OCI-M1 (cell line): ENCODE measurements at places on chromosomes 1 and 21.

DNA sequence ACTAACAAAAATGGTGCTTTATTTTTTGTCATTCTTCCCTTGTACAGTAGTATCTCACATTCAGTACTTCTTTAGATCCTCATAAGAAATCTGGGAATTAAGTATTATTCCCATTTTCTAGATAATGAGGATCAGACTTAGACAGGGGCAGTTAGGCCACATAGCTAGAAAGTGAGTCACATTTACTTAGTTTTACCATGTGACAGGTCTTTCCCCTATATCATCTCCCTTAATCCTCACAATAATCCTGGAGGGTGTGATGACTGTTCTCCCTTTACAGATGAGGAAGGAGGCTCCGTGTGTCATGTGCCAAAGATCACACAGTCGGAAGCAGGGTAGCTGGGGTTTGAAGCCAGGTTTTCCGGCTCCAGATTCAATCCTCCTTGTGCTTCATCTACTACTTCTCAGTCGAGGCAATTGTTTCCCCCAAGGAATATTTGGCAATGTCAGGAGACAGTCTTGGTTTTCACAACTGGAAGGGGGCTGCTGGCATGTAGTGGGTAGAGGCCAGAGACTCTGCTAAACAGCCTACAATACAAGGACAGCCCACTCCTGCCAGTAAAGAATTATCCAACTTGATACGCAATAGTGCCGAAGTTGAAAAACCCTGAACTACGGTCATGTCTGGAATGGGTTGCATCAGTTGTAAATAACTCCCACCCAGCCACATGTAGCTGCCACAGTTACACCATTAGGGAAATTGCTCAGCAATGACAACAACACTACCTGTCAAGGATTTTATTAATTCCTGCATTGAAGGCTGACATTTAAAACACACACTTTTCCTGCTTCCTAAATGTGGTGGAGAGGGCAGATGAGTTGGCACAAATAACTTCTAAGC, 54.5 kb downstream of the C8B start:
- peak; percentile 48 for DNase-seq

DNA sequence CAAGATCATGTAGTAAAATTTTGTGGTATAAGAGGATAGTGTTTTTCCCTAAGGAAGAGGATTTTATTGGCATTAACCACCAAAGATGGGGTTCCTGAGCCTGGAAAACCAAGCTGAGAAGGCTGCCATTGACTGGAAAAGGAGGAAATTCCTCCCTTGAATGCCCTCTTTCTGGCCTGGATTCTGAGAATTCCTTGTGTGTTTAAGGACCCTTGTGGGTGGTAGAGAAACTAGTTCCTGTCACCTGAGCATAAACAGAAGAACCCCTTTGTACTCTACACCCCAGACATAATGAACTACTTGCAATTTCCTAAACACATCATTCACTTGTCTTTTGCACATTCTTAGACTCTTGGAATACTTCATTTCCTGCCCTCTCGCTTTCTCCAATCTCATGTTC, 33.1 kb upstream of the CEP350 start:
- DNase-seq: no peak

DNA sequence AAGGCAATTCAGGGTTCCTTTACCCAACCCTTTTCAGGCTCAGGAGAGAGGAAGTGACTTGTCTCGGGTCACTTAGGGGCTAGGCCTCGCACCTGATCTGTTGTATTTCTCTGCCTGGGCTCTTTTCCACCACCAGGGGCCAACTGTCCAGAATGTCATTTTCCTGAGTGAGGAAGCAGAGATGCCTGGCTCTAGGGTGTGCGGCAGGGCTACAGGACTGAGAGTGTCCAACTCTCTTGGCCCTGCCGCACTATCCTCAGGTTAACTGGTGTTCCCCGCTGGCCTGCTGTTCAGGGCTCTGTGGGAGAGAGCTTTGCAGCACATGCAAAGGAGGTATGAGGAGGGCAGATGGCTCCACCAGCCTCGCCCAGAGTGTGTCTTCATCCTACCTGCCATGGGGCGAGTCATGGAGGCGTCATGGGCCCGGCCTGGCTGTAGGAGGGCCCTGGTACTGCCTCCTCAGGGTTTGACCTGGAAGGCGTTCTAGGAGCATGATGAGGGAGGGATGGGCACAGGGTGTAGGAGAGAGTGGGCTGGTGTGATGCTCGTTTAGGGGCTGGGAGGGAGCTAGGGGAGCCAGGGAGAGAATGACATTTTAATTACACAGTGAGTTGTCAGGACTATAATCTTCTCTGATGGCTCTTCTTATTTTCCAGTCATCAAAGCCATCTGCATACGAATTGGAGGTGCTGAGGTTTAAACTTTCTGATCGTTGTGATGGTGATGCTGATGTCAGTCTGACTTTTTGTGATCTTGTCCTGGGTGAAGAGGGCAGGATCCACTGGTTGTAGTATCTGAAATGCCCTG, 128.3 kb downstream of the NOS1AP start:
- DNase-seq: no peak

DNA sequence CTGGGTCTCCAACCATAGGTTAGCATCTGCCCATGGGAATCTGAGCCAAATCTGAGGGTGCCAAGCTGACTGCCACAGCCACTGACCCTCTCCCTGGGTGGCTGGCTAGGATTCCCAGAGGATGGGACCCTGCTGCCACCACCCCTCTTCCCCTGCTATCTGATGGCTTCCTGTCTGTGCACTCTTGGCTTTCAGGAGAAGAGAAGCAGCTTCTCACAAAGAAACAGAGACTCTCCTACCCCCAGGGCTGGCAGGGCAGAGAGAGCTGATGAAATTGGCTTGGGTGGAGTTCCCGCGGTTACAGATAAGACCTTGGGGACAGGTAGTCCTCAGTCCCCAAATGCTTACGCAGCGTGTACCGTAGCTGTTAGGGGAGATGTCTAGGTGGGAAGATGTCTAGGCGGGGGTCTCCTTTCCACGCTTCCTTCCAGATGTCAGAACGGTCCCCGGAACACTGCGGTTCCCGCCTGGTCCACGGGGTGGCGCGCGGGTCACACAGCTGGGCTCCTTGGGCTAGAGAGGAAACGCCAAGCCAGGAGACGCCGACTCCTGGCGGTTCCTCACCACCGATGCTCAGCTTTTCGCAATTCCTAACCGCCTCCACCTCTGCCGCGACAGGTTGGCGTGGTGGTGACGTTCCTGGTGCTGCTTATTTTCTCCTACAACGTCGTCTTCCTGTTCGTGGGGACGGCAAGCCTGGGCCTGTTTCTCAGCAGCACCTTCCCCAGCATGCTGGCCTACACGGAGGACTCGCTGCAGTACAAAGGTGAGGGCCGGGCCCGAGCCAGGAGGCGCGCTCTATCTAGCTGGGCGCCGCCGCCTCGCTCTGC, 40.1 kb downstream of the ELK4 start:
- DNase-seq: peak; percentile 92

- DNase-seq: peak; percentile 69
These were observed 29.5 kb downstream of the LDLRAP1 start for GRCh38 chr1:25572708-25573590.

GRCh38 chr1:156750711-156751450, 594 bp downstream of the HDGF start:
- DNase-seq: peak; percentile 66

- DNase-seq: no peak
These were observed 43.4 kb downstream of the KIAA1614 start for GRCh38 chr1:180956028-180956640.

- no peak for DNase-seq
These were observed 92.0 kb upstream of the BARHL2 start for GRCh38 chr1:90809093-90809492.

DNA sequence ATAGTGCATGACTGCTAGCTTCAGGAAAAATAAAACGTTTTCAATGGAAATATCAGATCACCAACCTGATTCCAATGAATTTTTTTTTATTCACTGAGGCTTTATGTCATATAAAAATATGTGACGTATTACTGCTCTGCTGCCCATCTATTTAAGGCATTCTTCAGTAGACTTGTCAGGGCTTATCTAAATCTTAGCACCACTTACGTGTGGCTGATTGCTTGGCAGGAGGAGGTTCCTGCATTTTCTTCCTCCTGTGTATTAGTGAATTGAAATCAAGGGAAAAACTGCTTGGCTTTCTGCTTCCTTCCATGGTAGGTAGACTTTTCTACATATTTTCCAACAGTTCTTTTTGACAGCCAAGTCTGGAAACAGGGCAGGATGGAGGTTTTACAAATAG, 80.3 kb downstream of the ROR1 start:
- DNase-seq: no peak

GRCh38 chr1:31937300-31938183, 626 bp downstream of the PTP4A2 start:
- DNase-seq: peak; percentile 72

GRCh38 chr1:245389873-245390272, 235.1 kb downstream of the KIF26B start:
- no peak for DNase-seq

- DNase-seq: no peak
These were observed 1.7 kb upstream of the EPS8L3 start for GRCh38 chr1:109765483-109765815.

GRCh38 chr21:44657635-44658540, at the start of gene KRTAP12-3:
Gene KRTAP12-3, plus strand, starts transcription at chr21:44657932. Its CDS starts 48 bp downstream, at chr21:44657980.
- no peak for DNase-seq

DNA sequence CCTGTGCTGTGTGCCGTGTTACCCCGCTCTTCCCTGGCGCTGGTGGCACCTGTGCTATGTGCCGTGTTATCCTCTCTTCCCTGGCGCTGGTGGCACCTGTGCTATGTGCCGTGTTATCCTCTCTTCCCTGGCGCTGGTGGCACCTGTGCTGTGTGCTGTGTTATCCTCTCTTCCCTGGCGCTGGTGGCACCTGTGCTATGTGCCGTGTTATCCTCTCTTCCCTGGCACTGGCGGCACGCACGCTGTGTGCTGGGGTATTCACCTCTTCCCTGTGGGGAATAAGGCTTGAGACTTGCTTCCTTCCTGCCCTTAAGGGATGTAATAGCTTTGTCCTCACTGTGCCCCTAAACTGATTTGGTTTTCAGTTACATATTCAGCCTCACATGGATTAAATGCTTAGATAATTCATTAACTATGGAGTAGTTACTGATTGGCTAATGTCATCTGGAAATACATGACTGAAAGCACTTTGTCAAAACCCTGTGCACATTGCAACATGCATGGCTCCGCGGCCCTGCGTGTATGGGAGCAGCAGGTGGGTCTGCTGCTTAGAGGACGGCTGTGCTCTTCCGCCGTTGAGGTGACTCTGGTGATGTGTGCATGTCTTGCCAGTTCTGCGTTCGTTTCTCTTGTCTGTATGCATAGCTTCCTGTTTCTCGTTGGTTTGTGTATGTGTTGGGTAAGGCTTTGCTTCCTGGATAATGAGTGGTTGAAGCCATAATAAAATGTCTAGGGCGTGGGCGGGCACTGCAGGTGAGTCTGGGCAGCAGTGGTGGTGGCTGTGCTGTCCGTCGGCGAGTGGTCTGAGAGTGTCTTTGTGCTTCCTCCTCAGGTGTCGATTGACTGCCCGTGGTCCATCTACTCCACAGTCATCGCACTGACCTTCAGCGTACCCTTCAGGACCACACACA, 17.9 kb upstream of the PWP2 start:
- DNase-seq: no peak

DNA sequence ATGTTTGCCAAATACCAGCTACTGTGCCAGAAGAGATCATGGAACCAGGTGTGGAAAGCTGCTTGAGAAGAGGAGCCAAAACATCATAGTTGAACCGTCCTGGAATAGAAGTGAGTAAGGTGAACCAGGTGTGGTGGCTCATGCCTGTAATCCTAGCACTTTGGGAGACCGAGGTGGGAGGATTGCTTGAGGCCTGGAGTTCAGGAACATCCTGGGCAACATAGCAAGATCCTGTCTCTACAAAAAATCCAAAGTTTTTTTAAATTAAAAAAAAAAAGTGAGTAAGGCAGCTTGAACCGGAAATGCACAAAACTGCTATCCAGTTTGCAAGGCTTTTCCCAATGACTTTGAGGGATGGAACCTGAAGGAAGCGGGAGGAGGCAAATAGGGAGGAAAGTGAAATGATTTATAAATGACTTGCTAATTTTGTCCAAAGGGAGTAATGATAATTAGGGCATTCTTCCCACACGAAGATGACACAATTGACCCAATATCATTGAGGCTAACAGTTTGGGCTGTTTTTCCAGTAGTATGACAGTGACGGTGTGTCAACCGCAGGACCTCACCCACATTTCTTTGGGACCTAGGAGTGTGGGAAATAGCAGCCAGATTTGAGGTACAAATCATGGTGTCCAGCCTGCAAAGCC, 1.5 kb upstream of the CNN3 start:
- no peak for DNase-seq

DNA sequence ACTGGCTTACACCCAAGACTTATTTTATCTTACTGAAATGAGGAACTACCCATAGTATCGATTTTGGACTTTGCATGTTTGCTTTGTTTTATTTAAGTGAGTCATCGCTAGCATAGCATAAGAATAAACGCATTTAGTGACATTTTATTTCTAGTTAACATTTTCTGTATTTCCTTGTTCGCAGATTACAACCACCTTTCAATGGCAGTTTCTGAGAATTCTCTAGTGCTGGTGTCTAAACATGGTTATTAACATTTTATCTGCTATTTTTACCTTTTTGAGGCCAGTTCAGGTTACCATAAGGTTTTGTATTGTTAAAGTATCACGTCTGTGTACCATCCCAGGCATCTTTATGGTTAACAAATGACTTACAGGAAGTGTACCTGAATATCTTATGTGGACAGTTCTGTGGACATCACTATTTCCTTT, 24.5 kb downstream of the EEIG2 start:
- DNase-seq: peak; percentile 72

DNA sequence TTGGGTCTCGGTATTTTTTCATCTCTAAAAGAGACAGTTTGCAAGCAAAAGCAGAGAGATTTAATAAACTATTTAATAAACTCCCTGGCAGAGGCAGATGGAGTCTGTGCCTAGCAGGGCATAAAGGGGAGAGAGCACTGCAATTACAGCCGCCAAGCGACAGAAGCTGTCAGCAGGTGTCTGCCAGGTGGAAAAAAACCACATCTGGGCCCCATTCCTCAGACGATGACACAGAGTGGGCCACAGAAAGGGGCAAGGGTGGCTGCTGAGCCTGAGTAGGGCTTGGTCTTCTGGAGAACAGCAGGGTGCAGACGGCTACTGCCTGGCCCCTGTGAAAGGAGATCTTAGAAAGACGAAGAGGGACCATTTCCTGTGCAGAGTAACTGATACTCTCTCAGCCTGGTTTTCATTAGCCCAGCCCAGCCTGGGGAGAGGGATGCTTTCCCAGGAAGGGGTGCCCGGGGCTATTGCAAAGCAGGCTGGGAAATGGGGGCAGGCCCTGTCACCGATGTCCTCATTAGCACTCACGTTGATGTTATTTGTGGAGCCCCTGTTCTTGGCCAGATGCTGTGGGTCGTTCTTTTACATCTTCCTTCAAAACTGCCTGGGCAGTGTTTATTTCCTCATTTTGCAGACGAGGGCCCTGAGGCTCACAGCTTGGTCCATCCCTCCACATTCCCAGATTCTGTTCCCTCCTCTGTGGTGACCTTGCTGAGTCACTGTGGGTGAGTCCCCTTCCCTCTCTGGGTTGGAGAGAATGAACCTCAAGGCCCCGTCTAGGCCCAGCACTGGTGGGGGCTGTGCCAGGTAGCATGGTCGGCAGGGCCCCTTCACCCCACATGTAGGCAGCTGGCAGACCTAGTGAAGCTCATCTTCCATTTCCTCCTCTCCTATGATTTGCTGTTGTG, 472.7 kb downstream of the PTPRU start:
- DNase-seq: no peak

- DNase-seq: peak; percentile 84
These were observed 109.5 kb upstream of the SIM2 start for GRCh38 chr21:36589352-36589971.
